ENCODE measurements at places on chromosomes 6 and 20. TPM values are rescaled to one million over a fixed set of nuclear protein-coding genes. Genes with fewer than 3 reads are reported as not detected.

The BNIP5 gene
- 0.68 TPM for total RNA-seq

- no peaks in the 10 kb centered on the region for H3K27me3 ChIP-seq
- DNase-seq: peak; percentile 80
- no peak overlapping the region for H3K4me3 ChIP-seq
These were observed 5.5 kb downstream of the PTGIS start for GRCh38 chr20:49562311-49563014.

DNA sequence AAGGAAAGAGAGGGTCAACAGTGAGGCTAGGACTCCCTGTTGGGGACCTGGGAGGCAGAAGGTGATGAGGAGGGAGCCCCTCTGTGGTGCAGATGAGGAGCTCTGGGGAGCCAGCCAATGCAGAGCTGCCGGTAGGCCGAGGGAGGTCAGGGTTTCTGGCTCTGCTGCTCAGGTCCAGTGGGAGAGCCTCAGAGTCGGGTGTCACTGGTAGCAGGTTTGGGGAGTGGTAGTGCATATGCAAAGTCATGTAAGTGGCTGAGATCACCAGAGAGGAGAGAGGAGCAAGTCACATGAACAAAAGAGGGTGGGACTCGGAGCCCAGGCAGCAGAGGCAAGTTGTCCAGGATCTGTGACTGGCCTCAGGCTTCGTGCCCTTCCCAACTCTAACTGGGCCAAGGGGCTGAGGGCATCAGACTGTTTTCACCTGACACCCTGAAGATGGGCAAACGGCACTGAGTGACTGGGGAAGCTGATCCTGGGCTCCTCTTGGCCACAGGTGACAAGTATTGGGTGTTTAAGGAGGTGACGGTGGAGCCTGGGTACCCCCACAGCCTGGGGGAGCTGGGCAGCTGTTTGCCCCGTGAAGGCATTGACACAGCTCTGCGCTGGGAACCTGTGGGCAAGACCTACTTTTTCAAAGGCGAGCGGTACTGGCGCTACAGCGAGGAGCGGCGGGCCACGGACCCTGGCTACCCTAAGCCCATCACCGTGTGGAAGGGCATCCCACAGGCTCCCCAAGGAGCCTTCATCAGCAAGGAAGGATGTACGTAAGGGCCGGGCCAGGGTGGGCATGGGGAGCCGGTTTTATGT lies 6.6 kb downstream of the MMP24OS start:
- H3K4me1 ChIP-seq: no peaks in the 10 kb centered on the region
- no peaks in the 10 kb centered on the region for H3K36me3 ChIP-seq
- DNase-seq: no peak
- H3K4me3 ChIP-seq: no peak overlapping the region
- no peak overlapping the region for H3K27ac ChIP-seq

The BLCAP gene
- 80.0 TPM for total RNA-seq

DNA sequence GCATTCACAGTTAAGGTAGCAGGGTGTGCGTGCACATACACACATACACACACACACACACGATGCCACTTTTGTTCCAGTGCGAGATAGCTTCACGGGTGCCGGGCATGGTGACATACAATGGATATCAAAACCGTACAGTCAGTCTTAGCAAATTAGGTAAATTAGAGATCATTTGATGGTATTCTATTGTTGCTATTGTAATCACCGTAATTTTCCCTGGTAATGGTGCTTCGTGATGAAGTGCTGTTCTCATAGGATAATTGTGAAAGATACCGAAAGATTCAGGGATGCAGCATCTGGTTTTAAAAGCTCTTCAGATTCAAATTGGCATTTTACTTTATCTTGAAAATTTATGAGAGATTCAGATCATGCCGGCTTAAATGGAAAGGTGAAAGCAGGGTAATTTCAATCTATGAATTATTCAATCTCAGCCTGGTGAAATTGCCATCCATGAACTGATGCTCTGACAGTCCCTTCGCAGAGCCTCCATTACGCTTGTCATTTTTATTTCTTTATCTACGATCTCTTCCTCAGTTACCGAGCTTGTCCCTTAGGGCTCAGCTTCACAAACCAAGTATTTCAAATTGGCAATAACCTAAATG lies 71.3 kb upstream of the SOX4 start:
- no peak overlapping the region for H3K4me3 ChIP-seq
- H3K27ac ChIP-seq: no peak overlapping the region
- H3K27me3 ChIP-seq: no peaks in the 10 kb centered on the region
- H3K4me1 ChIP-seq: no peaks in the 10 kb centered on the region
- no peaks in the 10 kb centered on the region for H3K36me3 ChIP-seq

The NKX2-2 gene
- 0.16 TPM for total RNA-seq

GRCh38 chr6:83008626-83009025 lies 57.0 kb downstream of the UBE3D start:
- H3K4me3 ChIP-seq: no peak overlapping the region
- H3K36me3 ChIP-seq: no peaks in the 10 kb centered on the region
- H3K4me1 ChIP-seq: no peaks in the 10 kb centered on the region
- no peaks in the 10 kb centered on the region for H3K27me3 ChIP-seq
- H3K27ac ChIP-seq: no peak overlapping the region
- no peak for DNase-seq

GRCh38 chr6:136235233-136235564 lies 14.9 kb downstream of the MTFR2 start:
- H3K4me3 ChIP-seq: no peak overlapping the region
- DNase-seq: no peak
- no peaks in the 10 kb centered on the region for H3K36me3 ChIP-seq
- H3K27ac ChIP-seq: no peak overlapping the region

The LPA gene
- total RNA-seq: 2.4 TPM

DNA sequence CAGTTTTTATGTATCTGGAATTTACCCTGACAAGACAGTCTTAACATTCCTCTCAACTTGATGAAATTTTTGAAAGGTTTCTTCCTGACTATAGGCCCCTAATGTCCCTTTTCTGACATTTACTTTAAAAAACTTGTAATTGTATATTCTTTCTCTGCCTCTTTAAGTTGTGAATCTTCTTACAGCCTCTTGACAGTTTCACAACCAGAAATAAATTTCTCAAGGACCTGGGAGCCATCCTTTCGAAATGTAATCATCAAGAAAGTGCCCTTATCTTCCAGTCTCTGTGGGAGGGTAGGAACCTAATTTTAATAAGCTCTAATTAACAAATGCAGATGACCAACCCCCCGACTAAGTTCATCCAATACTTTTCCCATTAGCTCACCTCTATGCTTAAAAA lies 403.6 kb upstream of the GJE1 start:
- DNase-seq: no peak
- H3K36me3 ChIP-seq: no peaks in the 10 kb centered on the region
- H3K4me1 ChIP-seq: no peaks in the 10 kb centered on the region
- no peak overlapping the region for H3K4me3 ChIP-seq
- H3K27ac ChIP-seq: no peak overlapping the region

DNA sequence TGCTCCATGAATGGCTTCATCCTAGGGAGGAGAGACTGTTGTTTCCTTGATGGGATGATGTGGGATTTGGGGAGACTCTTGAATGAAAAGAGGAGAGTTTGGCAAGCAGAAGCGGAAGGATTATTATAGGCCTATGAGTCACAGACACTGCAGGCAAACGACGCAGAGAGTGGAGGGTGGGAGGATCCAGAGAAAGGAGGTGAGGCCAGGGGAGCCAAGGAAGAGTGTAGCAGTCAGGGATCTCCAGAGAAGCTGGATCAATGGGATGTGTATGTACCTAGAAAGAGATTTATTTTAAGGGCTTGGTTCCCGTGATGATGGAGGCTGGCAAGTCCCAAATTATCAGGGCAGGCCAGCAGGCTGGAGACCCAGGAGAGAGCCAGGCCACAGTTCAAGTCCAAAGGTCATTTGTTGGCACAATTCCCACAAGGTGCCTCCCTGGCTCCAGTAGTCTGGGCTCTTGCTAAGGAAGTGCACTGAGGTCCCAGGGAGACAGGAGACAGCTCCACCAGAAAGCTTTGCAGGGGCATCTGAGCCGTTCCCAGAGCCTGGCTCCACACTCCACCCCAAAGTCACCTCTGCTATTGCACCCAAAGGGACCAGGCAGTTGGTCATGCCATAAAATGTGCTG lies 76.0 kb downstream of the ADTRP start:
- DNase-seq: no peak
- no peaks in the 10 kb centered on the region for H3K36me3 ChIP-seq
- no peak overlapping the region for H3K4me3 ChIP-seq

DNA sequence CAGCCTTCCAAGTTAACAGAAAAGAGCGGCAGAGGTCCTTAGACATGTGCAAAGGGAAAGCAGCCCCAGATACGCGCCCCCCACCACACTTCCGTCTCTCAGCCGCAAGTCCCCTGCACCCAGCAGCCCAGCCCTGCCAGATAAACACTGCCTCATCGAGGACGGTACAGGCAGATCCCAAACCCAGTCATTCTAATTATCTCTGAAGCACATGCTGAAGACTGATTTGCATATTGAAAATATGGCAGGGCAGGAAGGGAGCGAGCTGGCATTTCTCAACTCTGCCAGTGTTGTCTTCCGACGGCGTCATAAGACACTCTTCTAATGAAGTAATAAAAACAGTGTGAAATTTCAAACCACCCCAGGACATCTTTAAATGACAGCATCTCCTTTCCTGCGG lies 122.8 kb upstream of the CDH4 start:
- no peak for DNase-seq
- no peak overlapping the region for H3K4me3 ChIP-seq
- no peaks in the 10 kb centered on the region for H3K27me3 ChIP-seq
- no peak overlapping the region for H3K27ac ChIP-seq
- H3K4me1 ChIP-seq: no peaks in the 10 kb centered on the region
- H3K36me3 ChIP-seq: no peaks in the 10 kb centered on the region

GRCh38 chr20:1757072-1757471 lies 99.5 kb upstream of the SIRPG start:
- DNase-seq: no peak
- H3K4me1 ChIP-seq: no peaks in the 10 kb centered on the region
- H3K36me3 ChIP-seq: no peaks in the 10 kb centered on the region
- H3K27ac ChIP-seq: no peak overlapping the region
- no peaks in the 10 kb centered on the region for H3K27me3 ChIP-seq
- H3K4me3 ChIP-seq: no peak overlapping the region

GRCh38 chr20:17753516-17753915 lies 53.8 kb downstream of the BANF2 start:
- H3K27me3 ChIP-seq: no peaks in the 10 kb centered on the region
- H3K4me3 ChIP-seq: no peak overlapping the region
- no peaks in the 10 kb centered on the region for H3K36me3 ChIP-seq
- DNase-seq: no peak

The BHLHE23 gene
- 6.6 TPM for total RNA-seq

The RAMACL gene
- total RNA-seq: 1.7 TPM

DNA sequence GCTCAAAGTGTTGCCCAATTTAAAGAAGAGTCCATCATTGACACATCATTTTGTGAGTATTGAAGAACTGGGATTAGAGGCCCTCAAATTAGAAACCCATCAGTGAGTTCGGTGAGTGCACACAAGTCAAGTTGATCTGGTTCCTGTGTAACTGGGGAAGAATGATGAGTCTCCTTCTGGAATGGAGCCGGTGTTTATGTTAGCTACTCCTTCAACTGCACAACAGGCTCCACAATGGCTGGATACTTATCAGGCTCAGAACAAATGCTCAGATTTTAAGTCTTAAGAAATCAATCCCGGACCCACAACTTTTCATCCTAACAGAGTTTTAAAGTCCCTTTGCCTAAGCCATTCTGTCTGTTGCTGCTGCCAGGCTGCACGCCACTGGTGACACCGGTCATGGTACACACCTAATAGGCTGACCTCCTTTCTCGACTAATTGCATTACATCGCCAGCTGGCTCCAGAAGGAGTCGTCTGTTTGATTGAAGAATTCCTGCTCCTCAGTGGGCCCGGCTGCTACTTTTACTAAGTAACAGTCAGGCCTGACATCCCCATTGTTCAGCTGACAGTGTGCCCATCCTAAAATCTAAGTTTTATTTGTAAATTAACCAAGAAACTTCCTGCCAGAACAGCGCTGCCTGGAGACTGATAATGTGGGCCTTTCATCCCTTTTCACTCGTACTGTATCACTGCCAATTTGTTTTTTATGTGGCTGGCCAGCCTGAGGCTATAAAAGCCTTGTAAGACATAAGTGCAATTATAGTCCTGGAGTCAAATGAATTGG lies 130.4 kb downstream of the INSM1 start:
- no peak for DNase-seq
- H3K27me3 ChIP-seq: no peaks in the 10 kb centered on the region
- H3K36me3 ChIP-seq: no peaks in the 10 kb centered on the region
- no peak overlapping the region for H3K4me3 ChIP-seq
- H3K4me1 ChIP-seq: no peaks in the 10 kb centered on the region

DNA sequence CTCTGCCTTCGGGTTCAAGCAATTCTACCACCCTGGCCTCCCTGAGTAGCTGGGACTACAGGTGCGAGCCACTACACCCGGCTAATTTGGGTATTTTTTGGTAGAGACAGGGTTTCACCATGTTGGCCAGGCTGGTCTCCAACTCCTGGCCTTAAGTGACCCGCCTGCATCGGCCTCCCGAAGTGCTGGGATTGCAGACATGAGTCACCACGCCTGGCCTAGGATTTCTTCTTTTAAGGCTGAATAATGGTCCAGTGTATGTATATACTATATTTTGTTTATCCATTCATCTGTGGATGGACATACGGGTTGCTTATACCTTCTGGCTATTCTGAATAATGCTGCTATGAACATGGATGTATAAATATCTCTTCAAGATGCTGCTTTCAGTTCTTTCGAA lies 17.1 kb downstream of the RIOK1 start:
- H3K4me1 ChIP-seq: no peaks in the 10 kb centered on the region
- DNase-seq: no peak
- H3K36me3 ChIP-seq: no peaks in the 10 kb centered on the region
- H3K27ac ChIP-seq: no peak overlapping the region

DNA sequence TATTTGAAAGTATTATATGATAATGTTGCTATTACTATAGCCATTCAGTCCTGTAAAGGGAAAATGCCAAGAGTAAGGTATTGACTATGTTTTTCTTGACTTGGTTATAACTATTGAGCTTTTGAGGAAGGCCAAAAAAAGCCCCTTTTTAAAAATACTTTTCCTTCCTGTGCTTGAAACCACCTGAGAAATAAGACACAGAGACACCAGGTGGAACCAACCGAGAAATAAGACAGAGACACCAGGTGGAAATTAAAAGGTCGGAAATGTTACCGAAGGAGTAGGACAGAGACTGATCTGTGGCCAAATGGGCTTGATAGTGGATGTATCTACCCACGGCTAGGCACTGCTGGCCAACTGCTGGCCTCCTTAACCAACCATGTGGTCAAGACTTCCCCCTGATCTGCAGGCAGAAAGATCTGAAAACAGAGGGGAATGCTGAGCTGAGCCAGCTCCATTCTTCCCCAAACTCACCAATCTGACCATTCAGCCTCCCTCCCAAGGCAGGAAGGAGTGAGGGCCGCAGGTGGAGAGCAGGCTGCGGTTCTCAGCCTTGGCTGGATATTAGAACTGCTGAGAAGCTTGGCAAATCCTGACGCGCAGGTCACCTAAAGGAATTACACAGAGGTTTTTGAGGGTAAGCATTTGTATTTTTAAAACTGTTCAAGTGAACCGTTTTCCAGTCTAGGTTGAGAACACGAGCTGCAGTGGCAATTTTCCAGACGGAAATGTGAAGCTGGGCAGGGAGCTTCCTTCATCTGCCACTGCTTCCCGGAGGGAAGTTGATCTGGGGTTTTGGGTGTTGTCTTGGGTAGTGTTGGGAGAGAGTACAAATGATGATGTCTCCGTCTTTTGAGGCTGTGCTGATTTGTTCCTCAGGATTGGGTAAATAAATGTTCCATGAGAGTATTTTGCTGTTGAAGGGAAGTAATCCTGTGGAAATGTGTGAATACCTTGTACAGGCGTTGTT lies 121.7 kb upstream of the EXOC2 start:
- no peaks in the 10 kb centered on the region for H3K36me3 ChIP-seq
- H3K4me1 ChIP-seq: no peaks in the 10 kb centered on the region
- no peak for DNase-seq
- no peak overlapping the region for H3K27ac ChIP-seq

Data from testis (tissue), 5 donors.